Right hindlimb (tissue), 1 donor: ENCODE measurements at places on chromosomes 13 and 19.
A peak's percentile ranks its signal among the peaks of the same experiment; 100 is the strongest.

DNA sequence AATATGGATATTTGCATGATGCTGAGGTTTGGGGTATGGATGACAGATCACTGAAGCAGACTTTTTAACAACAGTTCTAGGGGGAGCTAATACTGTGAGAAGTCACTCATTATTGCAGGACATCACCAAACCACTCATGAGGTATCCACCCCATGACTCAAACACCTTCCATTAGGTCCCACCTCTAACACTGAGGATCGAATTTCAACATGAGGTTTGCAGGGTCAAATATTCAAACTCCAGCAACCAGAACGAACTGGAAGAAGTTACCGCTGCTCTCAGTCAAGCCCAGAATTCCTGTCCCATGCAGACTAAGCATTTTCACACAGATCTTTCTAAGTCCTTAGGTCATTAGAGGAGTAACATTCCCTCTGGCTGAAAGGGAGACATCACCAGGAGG lies 758.9 kb downstream of the UQCRFS1 start:
- DNase-seq: no peak

GRCh38 chr19:39516270-39516669 lies 1.3 kb downstream of the SELENOV start:
- no peak for DNase-seq

DNA sequence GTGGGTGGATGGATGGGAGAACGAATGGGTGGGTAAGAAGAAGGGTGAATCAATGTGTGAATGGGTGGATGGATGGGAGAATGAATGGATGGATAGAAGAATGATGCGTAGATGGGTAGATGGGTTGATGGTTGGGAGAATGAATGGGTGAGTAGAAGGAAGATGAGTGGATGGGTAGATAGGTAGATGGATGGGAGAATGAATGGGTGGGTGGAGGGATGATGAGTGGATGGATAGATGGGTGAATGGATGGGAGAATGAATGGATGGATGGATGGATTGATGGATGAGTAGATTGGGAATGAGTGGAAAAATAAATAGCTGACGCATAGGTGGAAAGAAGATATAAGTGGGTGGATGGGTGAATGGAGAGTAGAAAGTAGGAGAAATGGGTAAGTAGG lies 16.5 kb downstream of the VSTM2B start:
- no peak for DNase-seq

- DNase-seq: no peak
Observed at GRCh38 chr13:103133556-103133955, 67.3 kb upstream of the SLC10A2 start.

GRCh38 chr13:99693351-99693750 lies 192.1 kb downstream of the TM9SF2 start:
- DNase-seq: no peak

DNA sequence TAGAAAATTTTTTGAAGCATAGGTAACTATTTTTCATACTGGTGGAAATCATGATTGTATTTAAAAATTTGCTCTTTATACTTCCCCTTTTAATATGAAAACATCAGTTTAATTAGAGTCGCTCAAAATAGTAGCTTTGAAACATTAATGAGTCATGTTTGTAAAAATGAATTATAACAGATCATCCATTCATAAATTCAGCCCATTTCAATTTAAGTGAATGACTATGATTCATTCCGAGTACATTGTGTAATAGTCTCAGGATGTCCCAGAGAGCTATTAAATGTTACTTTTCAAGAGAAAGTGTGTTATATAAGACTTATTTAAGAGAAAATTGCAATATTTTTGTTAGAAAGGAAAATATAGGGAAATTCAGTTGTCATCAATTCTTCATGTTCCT lies 111.0 kb downstream of the FNDC3A start:
- DNase-seq: no peak

DNA sequence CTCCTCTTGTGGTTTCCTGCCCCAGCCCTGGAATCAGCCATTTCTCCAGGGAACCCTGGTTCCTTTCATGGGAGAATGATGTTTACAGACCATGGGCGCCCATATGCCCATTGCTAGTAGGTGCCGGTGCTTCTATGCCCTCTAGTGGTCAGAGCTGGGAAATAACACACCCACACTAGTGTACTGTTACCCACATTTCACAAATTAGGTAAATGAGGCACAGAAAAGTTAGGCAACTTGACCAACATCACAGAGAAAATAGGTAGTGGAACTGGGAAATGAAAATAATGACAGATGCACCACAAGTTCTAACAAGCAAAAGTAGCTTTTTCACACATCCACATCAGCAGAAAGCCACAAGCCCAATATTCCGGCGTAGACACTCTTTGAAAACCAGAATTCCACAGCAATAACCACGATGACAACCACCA lies 1.3 kb upstream of the CEACAM3 start:
- no peak for DNase-seq

- peak; percentile 30 for DNase-seq
Observed at GRCh38 chr19:37227996-37228395, 10.0 kb downstream of the ZNF383 start.

DNA sequence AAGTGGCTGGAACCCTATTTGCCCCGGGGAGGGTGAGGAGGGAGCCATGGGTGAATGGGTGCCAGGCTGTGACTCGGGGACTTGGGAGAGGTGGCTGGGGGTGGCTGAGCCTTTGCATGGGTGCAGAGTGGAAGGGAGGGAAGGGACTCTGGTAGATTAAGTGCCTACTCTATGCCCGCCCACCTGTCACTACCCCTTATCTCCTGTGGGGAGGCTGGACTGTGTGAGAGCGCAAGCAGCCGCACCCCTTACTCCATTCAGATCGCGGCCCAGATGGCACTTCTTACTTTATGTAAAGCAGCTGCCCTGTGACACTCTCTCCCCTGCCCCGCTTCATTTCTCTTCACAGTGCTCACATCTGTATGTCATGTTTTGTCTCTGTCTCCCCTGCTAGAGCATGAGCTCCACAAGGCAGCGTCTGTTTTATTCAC lies 2.9 kb downstream of the KASH5 start:
- DNase-seq: no peak

GRCh38 chr13:66312312-66313087 lies 917.6 kb downstream of the PCDH9 start:
- DNase-seq: no peak

- no peak for DNase-seq
Observed at GRCh38 chr13:106220211-106220610, 315.3 kb downstream of the EFNB2 start.

GRCh38 chr13:108795841-108796240 lies 166.4 kb downstream of the MYO16 start:
- no peak for DNase-seq

DNA sequence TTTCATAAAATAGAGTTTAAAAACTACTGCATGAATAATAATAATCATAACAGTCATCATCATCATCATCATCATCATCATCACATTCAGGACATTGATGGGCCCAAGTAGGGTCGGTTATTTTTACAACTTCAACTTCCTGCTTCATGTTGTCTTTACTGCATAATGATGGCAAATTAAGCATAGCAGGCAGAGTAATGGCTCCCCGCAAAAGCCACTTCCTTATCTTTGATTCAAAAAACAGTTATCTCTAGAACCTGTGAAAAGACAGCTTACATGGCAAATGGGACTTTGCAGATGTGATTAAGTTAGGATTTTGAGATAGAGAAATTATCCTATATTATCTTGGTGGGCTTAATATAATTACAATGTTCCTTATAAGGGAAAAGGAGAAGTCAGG lies 792.9 kb downstream of the LIG4 start:
- DNase-seq: no peak

DNA sequence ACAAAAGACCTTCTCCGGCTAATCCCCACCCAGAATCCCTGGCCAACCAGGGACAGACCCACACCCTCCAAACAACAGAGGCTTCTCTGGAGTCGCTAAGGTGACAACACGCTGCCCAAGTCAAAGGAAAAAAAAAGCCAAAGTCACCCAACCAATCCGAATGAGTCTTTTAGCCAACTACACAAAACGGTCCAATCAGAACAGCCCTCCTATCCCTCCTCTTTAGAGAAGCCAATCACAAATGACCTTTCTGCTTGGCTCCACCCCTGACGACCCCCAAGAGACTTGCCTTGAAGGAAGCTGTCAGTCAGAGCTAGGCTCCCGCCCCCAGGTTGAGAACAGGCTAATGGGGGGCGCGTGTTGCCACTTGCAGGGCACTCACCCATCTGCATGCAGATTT lies 6.6 kb upstream of the FBXW9 start:
- no peak for DNase-seq

GRCh38 chr19:13068085-13068846 lies 34.4 kb downstream of the LYL1 start:
- DNase-seq: no peak

DNA sequence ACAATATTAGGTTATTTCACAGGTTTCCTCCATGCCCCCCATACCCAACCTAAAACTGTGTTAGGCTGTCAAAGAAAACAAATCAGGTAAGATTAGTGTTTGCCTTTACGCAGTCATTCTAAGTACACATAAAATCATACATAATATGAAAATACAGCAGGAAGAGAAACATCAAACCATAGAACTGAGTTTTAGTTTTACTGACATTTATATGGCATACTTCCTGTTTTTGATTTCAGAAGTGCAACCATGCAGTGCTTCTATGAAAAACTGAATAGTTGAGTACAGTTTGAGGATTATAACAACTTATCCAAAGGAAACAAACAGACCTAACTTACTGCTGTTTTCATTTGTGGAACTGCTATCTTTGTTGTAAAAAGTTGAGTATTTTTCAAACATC lies 91.3 kb downstream of the KCNRG start:
- no peak for DNase-seq

DNA sequence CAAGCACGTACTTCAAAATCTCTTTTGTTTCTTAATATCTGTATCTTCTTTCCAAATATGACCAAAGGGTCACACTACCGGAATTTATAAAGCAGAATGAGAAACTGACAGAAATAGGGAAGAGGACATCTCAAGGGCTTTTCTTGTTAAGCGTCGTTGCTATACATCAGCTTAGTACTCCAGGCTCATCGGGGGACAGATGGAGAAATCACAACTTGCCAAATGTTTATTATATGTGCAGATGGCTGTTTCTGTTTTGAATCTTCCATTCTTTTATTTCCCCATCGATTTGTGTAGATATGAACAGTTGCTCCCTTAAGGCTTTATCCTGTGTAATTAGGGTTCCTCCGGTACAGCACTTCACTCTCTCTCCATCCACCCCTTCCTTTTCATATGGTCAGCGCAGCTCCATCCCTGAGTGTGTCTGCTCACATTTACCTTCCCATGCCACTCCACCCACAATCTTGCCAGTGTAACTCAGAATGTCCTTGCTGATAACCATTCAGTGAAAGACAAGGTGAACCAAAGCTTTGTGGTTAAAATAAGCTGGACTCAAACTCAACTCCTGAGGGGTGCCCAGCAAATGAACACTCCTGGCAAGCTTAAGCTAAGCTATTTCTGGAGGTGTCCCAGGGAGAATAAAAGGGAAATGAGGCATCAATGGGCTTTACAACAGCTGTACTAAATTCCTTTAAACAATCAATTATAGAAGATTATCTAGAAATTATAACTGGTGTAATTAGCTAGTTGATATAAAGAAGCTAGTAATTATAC lies 51.3 kb downstream of the TBC1D4 start:
- DNase-seq: no peak
